Fibroblast of skin of abdomen (primary cell): ENCODE measurements at places on chromosomes 2 and 18.

DNA sequence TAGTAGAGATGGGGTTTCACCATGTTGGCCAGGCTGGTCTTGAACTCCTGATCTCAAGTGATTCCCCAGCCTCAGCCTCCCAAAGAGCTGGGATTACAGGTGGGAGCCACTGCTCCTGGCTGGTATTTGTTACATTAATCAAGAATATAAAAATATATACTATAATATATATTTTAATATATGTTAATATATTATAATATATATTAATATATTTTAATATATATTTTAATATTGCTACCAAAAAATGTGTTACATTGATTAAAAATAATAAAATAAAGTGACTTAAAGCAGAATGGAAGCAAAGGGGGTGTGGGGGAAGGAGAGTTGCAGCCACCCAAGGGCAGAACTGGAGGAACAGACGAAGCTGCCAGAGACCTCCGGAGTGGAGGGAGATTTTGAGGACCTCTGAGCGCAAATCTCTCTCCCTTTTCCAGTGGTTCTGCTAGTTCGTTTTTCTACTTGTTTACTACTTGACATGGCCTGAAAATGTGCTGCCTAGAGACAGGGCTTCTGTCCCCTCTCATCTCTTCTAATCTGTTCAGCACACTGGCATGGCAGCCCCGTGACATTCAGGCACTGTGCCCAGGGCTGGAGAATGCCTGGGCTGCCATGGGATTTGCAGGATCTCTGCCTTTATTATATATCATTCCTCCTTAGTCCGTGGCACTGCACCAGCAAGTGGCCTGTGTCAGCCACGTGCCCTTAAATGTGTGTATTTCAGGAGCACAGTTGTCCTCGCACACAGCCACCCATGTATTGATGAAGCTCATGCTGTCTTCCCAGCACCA is 47.9 kb upstream of the RAB12 start:
- no peak for DNase-seq

GRCh38 chr18:12373116-12373770 is 3.8 kb downstream of the AFG3L2 start:
- DNase-seq, result no peak

DNA sequence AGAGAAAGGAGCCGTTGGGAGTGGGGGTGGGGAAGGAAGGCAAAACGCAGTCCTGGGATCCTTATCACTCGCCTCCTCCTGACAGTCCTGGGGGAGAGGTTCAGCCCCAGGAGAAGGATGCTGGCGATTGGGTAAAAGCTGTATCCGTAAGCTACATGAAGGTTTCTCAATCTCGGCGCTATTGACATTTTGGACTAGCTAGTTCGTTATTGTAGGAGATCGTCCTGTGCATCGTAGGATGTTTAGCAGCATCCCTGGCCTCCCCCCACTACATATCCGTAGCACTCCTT is 511 bp upstream of the TP53I3 start:
- DNase-seq, result no peak

DNA sequence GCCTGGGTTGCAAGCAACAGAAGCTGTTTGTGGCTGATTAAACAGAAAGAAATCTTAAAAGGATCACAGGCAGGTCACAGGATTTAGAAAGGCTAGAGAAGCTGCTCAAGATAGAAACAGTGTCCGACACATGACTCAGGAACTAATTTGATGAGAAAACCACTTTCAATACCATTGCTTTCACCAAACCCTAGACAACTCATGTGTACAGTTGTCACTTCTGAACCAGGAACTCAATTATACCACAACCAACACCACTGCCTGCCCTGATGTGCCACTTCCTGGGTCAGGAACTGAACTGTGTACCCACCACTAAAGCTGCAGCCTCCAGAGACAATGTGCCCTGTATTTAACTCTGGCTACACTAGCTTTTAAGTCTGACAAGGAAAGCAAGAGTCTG is 56.0 kb downstream of the TMEM247 start:
- DNase-seq, result no peak

GRCh38 chr2:120586507-120587278 is 149.0 kb upstream of the GLI2 start:
- peak; percentile 25 for DNase-seq

- DNase-seq, result no peak
These were observed 19.0 kb upstream of the TMEM247 start for GRCh38 chr2:46460241-46460921.

DNA sequence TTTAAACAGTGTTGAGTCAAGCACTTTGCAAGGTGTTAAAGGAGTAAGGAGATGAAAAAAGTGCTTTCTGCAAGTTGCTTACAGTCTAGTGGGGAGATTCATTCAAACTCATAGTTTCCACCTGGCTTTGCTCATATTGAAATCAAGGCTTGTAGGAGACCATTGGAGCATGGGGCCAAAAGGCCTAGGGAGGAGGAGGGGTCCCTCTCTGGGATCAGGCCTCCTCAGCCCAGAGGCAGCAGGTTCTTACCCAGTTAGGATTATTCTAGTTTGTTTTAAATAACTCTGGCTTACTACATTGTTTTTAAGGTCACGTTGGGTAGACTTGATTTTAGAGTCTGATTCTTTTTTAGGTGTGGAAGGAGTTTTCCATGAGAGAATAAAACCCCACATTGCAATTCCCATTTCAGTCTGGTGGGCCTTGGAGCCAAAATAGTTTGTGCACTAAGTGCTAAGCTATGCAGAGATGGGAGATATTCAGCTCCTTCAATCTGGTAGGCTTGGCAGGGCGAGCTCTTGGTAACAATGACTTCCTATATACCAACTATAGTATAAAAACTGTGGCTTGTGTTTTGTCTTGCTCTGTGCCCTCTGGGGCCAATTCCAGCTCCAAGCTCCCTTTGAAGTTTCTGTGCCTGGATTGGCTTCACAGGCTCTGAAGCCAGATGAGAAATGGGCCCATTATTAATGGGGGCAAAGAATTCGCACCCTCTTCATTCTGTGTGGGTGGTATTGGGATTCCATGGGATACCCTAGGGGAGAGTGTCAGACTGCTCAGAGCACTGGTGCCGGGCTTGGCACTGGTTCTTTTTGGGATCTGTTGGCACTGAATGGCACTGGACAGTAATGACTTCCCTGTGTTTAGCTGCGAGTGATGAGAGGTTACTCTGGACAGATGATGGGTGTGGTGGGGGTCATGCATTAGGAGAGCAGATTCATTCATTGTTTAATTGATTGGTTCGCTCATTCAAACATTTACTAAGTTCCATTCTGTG is 301.1 kb downstream of the MYCN start:
- DNase-seq, result no peak

GRCh38 chr2:48844417-48845155 is 89.1 kb upstream of the LHCGR start:
- DNase-seq, result peak; percentile 78

- no peak for DNase-seq
These were observed 222.0 kb upstream of the COPS8 start for GRCh38 chr2:236863729-236864126.

DNA sequence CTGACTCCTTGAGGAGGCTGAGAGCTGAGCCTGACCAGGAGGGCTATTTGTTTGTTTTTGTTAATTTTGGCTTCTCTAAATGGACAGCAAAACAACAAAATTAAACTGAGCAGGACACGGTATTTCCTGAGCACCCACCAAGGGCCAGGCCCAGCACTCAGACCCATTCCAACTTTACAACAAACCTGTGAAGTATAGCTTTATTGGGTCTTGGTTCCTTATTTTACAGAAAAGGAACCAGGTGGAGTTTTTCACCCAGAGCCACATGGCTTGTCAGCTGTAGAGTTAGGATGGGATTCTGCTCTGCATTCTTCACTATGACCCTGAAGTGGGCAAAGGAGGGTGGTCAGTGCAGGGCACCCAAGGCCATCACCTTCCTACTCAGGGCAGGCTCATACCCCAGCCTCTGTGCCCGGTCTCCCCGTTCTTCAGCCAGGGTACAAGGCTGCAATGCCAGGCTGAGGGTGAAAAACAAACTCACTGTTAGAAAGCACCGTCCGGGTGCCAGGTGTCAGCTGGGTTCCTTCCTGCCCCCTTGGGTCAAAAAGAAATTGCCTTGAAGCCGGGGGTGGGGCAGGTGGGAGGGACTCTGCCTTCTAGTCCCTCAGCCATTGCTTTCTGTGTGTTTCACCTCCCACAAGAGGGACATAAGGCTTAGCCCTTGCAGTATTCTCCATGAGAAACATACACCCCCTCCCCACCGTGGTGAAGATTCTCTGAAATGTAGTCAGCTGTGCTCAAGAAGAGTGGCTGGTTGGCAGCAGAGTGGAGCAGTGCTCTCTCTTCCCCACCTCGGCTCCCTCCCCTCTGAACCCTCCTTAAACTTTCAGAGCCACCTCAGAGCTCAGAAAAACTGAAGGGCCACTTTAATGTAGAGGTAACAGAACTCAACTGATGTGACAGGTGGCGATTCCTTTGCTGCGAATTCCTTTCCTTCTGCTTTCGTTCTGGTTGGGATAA is 2.2 kb downstream of the PSD4 start:
- DNase-seq, result no peak

- DNase-seq, result no peak
These were observed 1062.7 kb downstream of the DSC3 start for GRCh38 chr18:29979881-29980280.

DNA sequence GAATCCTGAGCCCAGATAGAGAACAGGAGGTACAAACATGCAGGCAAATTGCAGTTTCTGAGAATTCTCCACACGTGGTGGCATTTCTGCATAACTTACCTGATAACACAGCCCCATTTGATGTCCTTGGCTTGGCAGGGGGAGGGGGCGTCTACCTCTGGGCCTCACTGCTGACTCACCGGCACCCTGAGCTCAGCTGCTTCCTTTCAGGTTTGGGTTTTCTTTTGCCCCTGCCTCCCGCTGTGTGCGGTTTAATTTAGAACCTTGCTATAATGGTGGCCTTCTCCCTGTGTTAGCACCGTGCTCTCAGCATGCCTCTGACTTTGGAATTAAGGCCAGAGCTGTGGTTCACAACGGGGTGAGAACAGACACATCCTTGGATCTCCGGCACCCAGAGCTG is 4.4 kb downstream of the CTIF start:
- no peak for DNase-seq

DNA sequence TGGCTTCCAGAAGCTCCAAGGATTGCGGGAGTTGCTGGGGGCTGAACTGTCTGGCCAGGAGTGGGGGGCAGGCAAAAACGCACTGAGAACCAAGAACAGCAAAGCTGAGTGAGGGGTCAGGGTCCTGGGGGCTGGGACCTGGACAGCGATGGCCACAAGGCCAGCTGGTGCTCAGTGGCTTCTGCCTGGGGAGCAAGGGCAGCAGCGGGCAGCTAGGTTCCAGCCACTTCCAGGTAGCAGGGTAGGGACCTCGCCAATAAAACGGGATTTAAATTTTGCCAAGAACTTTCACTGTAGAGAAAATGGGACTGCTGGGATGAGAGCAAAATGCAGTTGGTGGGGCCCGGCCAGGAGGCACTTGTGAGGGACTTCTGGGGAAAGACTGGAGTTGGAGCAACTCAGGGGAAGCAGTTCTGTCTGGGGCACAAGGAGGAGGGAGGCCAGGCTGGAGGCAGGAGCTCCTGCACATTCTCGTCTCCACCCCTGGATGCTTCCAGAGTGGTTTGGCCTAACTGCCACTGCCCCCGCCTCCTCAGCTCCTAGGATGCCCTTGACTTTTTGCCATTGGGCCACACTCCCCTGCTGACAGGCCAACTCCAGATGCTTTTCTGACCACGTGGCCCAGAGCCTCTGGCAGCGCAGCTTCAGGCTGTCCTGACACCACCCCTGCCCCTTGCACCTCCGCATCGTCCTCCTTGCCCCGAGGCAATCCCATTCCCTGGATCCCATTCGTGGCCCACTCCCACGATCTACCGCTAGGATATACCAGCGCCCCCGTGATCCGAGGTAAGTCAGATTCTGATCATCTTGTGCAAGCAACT is 5.5 kb upstream of the CCDC74A start:
- no peak for DNase-seq

DNA sequence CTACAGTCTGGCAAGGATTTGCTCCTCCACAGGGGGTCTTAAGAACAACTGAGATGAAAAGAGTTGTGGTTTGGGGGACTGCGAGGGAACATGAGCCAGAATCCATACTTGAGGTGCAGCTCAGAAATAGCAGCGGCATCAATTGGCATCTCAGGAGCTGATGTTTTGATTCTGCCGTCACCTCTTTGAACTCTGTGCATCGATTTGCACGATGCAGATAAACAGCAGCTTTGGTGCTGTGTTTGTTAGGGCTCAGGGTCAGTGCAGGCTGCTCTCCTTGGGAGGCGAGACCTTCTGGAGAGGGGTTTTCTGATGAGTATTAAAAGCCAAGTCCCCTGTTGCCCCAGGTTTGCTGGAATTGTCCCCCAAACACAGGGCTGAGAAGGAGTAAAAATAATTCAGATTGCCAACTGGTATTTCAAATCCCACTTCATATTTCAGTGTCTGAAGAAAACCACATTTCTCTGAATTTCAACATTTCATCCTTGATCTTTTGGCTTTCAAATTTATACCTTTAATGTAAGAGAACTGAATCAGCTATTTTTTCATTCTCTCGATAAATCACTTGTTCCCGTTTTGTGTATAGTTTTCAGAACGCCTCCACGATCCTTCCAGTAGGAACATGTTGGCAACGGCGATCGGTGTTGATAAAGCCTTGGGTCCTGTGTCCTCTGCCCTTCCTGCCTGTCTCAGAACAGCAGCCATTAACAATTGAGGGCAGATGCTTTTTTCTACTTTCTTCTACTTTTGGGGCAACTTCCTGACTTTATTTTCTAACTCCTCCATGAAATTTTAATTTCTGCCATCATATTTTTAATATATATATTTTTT is 65.0 kb downstream of the RAB31 start:
- DNase-seq, result no peak

- DNase-seq, result no peak
These were observed 201.2 kb downstream of the CTIF start for GRCh38 chr18:48740068-48740440.

- DNase-seq, result no peak
These were observed 19.6 kb downstream of the CEP68 start for GRCh38 chr2:65075605-65076344.

GRCh38 chr2:128809259-128809636 is 490.6 kb upstream of the HS6ST1 start:
- DNase-seq, result no peak

- DNase-seq, result no peak
These were observed 36.1 kb upstream of the TXNDC2 start for GRCh38 chr18:9849407-9850283.

GRCh38 chr2:101723371-101724124 is 26.0 kb downstream of the MAP4K4 start:
- no peak for DNase-seq

DNA sequence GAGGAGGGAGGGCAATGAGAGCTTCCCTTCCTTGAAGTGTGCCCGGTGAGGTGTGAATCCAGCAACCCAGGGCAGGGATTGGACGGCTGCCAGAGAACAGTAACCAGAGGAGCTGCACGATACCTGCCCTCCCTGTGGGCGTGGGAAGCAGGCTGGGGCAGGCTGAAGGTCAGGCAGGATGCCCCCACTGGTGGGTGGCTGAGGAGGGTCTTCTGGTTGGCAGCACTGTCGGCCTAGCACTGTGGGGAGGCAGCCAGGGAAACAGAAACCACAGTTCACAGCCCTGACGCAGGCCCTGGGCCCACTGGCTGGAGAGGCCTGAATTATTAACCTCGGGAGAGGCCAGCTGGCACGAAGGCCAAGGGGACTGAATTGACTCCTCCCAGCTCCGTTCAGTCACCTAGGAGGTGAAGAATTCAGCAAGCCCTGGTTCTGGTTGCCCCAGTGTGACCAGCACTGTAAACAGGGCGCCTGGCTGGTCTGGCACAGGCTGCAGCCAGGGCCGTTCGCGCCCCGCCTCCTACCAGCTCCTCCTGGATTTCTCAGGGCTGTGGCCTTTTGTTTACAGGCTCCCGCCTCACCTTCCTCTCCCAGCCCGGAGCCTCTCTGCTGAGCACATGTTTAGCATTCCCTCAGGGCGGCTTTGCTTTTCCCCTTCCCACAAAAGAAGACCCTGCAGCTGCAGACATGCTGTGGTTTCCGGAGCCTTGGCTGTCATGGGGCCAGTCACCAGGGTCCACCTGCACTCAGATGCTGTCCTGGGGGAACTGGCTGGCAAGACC is 97.8 kb downstream of the B3GNT2 start:
- no peak for DNase-seq
